Activated CD4-positive, alpha-beta T cell treated with anti-CD3 and anti-CD28 coated beads for 48 hours (primary cell): ENCODE measurements at places on chromosomes 2 and 18.

GRCh38 chr2:156452971-156453370, 16.8 kb downstream of the GPD2 start:
- no peak for DNase-seq

DNA sequence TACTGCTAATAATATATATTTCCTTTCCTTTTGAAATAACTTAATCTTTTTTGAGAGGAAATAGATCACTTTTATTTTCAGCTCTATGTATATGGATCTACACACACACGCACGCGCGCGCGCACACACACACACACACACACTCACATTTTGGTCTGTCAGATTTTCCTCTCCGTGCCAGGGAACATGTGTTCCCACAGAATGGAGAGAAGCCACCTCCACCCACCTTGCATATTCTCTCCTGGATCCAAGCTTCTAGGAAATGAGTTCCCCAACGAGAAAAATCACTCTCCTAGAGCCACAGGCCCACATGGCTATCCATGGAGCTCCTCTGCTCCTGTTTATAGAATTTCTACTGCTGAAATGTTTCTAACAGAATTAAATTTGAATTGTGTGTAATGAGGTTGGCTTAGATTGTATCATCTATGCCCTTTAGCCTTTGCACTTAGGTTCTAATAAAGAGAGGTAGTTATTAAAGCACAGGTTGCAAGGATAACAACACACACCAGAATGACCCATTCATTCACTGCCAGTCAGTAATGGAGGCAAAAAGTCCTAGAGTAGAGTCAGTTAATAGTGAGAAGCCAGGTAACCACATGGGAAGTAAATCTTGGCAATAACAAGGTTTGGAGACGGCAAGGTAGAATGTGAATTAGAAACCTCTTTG, 19.7 kb downstream of the IFIH1 start:
- no peak for DNase-seq

DNA sequence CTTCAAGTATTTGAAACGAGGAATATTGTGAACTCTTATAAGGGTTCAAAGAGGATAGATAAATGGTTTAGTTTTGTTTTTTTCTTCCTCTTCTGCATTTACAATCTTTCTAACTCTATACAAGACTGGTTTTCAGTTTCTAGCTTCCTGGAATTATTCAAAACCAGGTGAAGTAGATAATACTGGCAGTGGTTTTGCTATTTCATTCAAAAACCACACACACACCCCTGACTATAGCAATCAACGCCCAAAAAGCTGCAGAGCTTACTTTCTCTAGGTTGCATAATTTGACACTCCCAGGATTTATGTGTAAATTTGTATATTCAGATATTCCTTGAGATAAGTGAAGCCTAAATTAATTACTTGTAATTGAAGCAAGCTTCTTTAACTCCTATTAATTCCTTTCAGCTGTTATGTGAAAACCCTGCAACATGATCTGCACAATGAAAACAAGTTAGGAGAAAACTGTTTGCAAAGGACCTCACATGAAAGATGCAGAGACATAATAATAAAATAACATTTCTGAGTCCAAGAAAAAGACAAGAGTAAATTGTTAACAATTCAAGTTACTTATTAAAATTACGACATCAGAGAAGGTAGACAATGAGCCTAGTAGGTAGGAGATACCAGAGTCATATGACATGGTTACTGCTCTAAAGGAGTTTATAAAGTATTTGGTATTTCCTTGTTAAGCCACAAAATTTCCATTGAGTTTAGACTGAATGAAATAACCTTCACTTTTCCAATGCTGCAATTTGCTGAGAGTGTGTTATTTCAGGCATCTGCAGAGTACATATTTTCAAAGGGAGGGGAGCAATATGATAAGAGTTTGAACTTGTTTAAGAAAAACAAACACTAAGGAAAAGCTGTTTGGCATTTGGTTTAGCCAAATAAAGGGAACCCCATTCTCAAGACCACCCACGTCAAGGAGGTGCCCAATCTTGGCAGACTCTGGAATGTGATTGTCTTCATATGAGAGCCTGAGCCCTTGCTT, 1.6 kb upstream of the NFE2L2 start:
- DNase-seq: no peak

DNA sequence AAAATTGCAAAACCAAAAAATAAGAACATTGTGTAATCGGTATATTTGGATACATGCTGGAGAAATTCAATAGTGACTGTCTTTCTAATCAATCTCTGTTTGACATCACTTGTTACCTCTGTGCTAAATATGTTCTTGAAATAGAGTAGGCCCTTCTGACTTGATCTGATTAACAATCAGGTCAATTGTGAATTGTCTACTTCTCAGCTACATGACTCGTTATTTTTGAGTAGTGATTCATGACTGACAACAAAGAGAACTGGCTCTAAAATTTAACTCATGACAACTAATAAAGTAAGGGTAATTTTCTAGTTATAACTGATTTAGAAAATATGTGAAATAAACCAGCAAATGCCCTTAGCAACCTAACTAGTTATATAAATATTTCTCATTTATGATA, 312.1 kb downstream of the TMX3 start:
- DNase-seq: no peak

GRCh38 chr18:21336846-21337245, 94.8 kb downstream of the GREB1L start:
- DNase-seq: no peak

GRCh38 chr2:18346344-18346743, 214.1 kb downstream of the RDH14 start:
- DNase-seq: no peak

DNA sequence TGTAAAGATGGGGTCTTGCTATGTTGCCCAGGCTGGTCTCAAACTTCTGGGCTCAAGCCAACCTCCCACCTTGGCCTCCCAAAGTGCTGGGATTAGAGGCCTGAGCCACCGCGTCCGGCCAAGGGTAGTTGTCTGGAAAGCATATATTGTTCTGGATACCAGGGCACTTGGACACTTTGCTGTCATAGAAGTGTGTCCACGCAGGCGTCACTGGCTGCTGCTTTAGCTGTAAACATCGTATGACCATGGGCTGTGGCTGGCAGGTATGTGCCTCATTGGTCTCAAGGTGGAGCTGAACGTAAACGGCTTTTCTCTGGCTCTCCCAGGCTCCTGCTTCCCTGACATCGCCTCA, 3.2 kb upstream of the GPR35 start:
- DNase-seq: peak; percentile 23

DNA sequence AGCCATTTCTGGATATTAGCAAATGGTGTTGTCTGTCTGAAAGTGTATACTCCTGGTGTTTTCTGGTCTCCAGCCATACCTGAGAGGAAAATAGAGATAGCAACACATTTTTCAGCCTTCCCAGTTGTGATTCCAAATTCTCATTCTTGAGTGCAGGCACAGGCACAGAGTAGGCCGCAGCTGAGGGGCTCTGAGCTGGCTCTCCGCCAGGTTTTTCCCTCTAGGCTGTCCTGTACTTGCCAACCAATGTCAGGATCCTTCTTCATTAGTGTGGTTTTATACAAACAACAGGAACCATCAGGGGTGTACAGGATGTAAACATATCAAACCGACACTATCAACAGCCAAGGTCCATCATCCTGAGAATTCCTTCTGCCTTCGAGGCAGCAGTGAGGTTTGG, 1733.6 kb upstream of the CELF4 start:
- DNase-seq: no peak

DNA sequence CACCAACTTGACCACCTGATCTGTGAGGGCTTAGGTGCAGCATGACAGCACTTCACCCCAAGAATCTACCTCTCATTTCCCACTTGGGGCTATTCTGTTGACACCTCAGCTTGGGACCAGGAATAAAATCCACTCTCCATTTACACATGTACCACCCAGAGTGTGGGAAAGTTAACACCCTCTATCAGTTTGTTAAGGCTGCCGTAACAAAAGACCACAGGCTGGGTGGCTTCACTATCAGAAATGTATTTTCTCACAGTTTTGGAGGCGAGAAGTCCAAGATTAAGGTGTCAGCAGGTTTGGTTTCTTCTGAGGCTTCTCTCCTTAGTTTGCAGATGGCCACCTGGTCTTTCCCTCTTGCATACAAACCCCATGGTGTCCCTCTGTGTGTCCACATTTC, 277.7 kb upstream of the ERBB4 start:
- no peak for DNase-seq

GRCh38 chr2:20471902-20472559, 25.2 kb downstream of the RHOB start:
- no peak for DNase-seq

DNA sequence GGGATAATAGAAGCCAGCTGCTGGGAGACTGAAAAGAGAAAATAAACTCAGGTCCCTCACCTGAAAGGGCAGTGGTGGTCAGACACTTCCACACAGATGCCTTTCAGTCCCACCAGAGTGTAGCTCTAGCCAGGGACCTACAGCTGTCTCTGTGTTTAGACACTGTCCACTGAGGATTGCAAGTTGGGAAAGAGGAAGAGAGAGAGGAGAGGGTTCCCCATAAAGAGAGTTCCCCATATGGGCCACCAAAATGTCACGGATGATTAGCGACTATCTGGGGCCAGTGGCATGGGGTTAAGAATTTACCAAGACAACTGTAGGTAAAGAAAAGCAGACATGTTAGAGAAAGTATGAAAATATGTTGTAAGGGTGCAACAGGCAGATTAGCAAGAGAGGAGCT, 36.7 kb upstream of the SKA1 start:
- DNase-seq: no peak

DNA sequence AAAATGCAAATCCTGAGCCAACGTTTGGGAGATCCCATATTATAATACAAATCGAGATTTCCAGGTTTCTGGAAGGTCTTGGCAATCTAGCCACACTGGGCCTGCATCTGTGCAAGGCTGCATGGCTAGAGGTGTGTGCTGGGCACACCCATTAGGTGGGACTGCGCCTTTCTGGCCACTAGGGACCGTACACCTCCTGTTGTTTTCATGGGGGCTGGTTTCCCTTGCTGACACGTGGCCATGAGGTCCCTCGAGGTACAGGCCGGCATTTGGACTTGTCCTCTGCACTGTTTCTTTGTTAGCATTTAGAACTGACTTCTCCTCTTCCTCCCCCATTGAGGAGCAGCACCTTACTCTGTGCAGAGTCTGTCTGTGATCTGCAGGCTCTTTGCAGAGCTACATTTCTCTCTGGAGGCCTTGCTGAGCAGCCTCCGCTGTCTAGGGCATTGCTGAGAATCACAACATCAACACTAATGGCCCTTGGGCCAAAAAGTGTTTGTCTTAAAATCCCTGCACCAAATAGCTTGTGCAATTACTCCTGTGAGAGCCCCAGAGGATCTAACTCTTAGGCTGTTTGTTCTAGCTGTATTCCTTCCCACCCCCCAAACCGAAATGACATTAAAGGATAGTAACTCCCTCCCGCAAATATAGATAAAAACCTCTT, 131.2 kb downstream of the NEDD4L start:
- no peak for DNase-seq

- peak; percentile 56 for DNase-seq
These were observed 2.0 kb upstream of the CHRND start for GRCh38 chr2:232523682-232524597.

DNA sequence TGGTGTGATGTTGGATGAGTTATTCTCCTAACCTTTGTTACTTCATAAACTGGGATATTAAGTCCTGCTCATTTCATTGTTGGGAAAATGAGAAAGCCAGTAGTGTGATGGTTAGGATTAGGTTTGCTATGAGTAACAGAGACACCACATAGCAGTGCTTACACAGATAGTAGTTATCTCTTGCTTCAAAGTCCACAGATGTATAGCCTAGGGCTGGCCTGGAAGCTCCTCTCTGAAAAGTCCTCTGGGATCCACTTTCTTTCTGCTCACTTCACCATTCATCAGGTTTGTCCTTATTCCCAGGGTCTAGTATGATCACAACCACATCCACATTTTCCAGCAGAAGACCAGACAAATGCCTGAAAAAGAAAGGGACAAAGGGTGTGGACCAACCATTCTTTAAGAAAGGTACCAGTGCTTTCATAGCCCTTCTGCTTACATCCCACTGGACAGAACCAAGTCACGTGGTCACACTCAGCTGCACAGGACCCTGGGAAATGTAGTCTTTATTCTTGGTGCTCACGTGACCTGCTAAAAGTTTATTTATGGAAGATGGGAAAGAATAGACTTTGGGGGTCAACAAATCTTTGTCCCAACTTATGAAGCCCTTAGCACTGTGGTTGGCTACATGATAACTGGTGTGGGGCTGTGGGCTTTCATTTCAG, 108.9 kb downstream of the INSIG2 start:
- no peak for DNase-seq

GRCh38 chr2:23589739-23590138, 204.8 kb downstream of the KLHL29 start:
- no peak for DNase-seq

- peak; percentile 15 for DNase-seq
These were observed 229.9 kb upstream of the HDAC4 start for GRCh38 chr2:239630618-239631286.

DNA sequence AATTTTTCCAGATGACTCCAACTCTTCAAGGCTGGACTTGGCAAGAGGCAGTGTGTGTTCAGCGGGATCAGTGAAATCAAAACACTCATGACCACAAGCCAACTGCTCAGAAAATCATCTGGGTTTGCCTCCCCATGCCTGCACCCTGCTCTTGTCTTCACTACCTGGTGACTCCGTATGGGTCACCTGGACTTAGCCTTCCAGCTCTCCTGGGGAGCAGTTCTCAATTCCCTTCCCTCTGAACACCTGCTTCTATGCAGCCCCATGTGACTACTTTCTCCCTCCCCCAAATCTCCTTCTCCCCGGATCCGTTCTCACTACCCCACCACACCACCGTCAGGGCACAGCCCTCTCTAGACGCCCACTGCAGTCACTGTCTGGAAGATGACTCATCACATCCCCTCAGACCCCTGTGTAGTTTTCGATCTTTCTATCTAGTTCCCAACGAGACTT, 130.2 kb upstream of the ID2 start:
- no peak for DNase-seq

- no peak for DNase-seq
These were observed 18.3 kb upstream of the TNS1 start for GRCh38 chr2:218020966-218021535.

GRCh38 chr2:227861011-227861410, 10.4 kb upstream of the DAW1 start:
- no peak for DNase-seq

GRCh38 chr18:58117786-58118403, 73.9 kb downstream of the NEDD4L start:
- DNase-seq: no peak

GRCh38 chr2:44570777-44571176, 209.0 kb downstream of the CAMKMT start:
- DNase-seq: no peak
